ENCODE measurements at places on chromosomes 6 and 20.

DNA sequence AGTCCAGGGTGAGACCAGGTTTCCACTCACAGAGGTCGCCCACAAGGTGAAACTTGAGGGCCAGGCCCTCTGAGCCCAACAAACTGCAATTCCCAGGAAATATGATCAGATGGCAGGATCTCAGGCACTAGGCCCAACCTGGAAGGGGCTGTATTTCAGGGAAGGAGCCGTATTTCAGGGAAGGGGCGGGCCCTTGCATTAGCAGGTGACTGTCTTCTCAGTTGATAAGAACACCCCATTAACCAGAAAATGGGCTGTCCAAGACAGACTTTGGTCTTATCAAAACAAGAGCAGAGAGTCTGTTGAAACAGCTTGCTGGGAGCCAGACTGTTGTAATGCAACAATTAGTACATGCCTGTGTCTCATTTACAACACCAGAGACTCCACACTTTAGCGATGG, 10.9 kb upstream of the BNIP5 start:
- no peak for DNase-seq

DNA sequence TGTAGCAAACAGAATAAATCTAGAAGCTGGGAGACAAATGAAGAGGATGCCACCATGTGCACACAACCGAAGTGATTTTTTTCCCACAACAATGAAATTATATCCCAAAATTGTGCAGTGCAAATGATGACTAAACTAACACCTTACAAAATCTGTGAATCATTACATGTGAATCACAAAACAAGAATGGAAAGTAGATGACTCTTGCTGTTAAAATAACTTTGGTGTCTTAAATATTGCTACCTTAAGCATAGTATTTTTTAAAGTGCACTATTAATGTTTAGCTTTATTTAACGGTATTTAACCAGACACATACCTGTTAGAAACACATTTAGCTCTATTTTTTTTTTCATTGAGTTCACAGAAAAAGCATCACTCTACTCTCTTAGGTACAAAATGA, 190.8 kb downstream of the TBC1D32 start:
- no peak for DNase-seq

GRCh38 chr20:58327211-58327610, 17.7 kb downstream of the RAB22A start:
- no peak for DNase-seq

DNA sequence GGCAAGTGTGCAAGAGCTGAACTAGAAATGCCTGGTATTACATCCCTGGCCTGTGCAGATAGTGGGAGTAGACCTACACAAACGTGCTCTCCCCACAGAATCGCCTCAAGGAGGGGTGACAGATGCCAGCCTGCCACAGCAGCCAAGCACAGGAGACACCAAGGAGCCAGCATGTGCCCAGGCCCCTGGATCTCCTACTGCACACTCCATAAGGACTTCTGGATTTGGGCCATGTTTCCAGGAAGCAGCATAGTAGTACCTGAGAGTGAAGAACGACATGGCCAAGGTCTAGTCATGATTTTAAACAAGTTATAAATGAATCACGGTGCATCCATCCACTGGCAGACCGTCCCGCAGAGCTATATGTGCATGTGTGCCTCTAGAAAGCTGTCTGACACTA, 232.2 kb downstream of the SYNDIG1 start:
- DNase-seq: no peak

GRCh38 chr20:39785252-39785917, 823.2 kb downstream of the DHX35 start:
- DNase-seq: no peak

GRCh38 chr6:136161950-136162349, 88.2 kb downstream of the MTFR2 start:
- DNase-seq: no peak

GRCh38 chr20:38892091-38892981, 33.9 kb upstream of the FAM83D start:
- DNase-seq: no peak

DNA sequence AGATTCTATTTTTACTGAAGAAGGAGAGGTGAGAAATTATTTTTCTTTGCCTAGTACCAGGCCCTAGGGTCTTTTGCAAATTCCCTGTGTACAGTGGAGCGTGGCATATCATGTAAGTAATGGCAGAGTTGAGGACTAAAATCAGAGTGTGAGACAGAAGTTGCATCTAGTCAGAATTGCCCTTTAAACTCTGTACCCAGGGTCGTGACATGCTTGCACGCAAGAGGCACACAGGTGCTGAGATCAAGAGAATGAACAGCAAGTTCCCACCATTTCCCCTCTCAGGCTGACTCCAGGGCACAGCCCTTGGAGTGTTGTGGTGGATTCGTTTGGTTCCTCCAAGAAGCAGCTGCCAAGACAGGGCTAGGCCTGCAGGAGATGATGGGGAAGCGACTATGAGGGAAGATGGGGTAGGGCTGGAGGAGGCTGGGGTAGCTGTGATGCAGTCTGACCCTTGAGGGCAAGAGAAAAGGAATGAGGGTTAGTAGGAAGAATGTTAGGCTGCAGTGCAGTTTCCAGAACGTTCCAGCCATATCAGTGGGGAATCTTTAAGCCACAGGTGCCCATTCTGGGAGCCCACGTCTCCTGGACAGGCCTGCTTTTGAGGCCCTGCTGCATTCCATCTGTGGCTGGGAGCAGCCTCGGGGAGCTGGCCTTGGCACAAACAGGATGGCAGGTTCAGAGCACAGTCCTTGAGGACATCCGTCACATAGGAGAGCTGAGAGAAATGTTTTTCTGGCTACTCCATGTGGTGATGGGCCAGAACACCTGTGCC, 6.9 kb downstream of the NELFCD start:
- DNase-seq: no peak

DNA sequence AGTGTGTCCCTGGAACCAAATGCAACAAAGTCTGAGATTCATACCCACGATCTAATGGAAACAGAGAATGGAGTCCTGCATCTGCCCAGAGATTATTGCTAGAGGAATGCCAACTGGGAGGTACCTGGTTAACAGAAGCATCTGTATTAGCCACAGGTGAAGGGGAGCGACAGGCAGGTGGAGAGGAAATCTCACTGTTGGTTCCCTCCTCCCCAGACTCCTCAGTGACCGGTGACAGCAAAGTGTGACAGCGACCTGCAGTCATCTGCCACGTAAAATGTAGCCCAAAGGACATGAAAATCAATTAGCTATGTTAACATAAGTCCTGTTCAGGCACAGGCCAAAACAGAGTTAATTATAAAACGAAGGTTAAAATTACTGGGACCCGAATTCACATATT, 336.6 kb downstream of the SYNE1 start:
- no peak for DNase-seq

GRCh38 chr6:104532462-104532861, 327.3 kb downstream of the HACE1 start:
- no peak for DNase-seq

DNA sequence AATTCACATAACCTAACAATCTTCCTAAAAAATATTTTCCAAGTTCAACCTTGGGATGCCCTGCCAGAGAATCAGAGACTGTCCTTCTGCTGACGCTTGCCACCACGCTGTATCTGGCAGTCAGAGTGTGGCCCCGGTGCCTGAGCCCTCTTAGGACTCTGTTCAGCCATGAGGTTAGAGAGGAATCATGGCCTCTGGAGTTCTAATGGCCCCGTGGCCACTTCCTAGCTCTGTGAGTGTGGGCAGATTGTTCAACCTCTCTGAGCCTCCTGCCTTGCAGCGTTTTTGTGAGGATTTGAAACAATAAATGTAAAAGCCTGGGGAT, 2.2 kb downstream of the BPHL start:
- no peak for DNase-seq

- DNase-seq: no peak
Observed at GRCh38 chr6:118992186-118992795, 57.3 kb upstream of the MCM9 start.

- DNase-seq: no peak
Observed at GRCh38 chr20:26208296-26209091, 511.8 kb upstream of the ZNF337 start.

GRCh38 chr6:38215651-38216311, 396.3 kb downstream of the ZFAND3 start:
- DNase-seq: no peak

- peak; percentile 54 for DNase-seq
Observed at GRCh38 chr20:46051556-46052308, 22.7 kb downstream of the SLC12A5 start.

GRCh38 chr6:16391451-16391912, 153.1 kb downstream of the GMPR start:
- no peak for DNase-seq

DNA sequence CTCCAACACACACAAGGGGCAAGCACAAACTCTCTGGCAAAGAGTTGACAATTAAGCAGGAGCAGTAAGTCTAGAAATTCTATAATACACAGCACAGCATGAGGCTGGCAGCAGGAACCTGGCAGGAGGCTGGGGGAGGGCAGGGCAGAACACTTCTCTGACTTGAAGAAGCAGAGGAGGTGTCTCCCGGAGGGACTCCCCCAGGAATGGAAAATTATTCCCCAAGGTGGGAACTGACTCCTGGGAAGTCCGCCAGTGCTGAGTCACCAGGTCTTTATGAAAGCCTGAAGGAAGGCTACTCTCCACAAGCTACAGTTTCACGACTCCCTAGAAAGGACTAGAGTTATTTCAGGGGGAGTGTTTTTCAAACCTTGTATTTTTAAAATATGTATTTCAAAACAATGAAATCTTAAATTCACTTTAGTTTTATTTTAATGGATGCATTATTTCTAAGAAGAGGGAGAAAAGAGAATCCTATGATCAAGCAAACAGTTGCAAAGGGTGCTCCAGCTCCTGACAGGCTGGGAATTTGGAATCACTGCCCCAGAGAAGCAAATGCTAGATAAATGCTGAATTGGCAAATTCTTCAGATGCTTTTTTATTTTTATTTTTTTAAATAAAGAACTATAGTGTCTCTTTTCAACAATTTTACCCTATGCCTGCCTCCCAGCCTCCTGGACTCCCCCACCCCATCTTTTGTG, 192.8 kb downstream of the LY86 start:
- DNase-seq: no peak

DNA sequence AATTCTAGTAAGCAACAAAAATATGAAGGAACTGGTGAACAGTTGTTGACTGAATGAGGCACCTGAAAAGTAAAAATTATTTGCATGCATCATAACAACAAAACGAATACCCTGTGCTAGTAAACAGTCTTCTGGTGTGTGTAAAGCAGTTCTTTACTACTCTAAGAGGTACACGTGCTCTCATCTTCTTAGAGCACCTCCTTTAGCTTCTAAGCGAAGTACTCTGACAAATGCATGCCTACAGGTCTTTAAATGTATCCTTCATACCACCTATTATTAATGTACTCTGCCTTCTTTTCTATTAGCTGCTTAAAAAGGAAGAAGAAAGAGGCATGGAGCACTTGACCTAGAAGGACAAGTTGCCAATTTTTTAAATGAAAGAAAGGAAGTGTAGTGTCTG, 32.2 kb upstream of the MYB start:
- no peak for DNase-seq

DNA sequence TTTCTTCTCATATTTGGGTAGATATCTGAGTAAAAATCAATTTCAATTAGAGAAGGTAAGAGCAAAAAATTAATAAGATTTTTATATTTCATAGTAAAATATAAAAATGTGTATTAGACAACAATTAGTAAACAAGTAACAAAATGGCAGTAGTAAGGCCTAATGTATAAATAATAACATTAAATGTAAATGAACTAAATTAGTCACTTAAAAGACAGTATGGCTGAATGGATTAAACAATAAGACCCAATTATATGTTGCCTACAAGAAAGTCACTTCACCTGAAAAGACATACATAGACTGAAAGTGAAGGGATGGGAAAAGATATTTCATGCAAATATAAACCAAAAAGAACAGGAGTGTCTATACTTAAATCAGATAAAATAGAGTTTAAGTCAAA, 147.6 kb downstream of the TRMT11 start:
- no peak for DNase-seq

- DNase-seq: peak; percentile 4
Observed at GRCh38 chr6:33668914-33669313, 42.6 kb downstream of the UQCC2 start.

DNA sequence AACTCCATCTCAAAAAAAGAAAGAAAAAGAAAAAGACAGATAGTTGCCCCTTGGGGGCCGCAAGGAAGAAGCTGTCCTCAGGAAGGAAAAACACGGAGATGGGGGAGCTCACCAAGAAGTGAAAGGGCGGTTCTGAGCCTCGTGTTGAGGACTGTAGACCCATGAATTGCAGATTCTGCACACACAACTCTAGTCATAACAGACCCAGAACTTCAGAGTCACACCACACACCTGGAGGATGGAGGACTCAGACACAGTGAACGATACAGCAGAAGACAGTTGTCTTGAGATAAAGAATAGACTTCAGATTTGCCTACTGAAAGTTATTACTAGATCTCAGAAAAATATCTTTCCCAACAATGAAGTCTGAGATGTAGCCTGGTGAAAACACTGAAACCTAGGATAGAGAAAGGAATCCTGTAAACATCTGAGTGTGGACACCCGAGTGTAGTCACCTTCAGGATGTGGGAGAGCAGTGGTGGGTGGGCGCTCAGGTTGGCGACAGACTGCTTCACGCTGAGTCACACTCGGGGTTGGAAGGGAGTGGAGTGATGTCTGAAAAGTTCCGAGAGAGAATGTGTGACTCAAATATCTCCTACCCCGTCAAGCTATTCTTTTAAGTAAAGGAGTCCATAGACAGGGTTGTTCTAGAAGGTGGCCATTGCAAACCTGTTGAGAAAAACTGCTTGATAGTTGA, 88.1 kb downstream of the MAP3K4 start:
- DNase-seq: no peak

DNA sequence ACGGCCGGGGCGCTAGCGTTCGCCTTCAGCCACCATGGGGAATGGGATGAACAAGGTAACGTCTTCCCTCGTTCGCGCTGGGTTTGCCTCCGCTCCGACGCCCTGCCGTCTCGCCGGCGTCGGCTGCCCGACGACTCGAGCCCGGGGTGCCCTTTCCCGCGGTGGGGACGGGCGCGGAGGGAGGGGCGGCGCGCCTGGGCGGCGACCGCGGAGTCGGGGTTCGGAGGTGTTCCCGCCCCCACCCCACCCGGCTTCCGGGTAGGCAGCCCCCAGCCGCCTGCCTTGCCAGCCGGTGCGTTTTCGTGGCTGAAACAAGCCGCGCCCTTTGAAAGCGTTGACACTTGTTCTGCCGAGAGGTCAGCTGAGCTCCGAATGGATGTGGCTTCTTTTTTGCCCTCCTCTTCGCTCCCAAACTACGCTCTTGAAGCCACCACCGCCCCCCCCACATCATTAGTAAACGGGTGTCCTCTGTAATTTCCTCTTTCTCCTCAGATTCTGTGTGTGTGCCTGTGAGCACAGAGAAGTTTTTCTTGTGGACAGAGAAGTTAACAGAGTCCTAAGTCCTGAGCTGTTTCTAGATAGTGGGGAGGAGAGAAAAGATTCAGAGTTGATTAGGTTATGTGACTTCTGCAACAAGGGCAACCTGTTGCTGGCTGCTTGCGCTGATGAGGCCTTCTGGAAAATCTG, 362 bp downstream of the DUSP22 start:
- DNase-seq: no peak

- no peak for DNase-seq
Observed at GRCh38 chr6:142326540-142326939, 24.7 kb downstream of the ADGRG6 start.

DNA sequence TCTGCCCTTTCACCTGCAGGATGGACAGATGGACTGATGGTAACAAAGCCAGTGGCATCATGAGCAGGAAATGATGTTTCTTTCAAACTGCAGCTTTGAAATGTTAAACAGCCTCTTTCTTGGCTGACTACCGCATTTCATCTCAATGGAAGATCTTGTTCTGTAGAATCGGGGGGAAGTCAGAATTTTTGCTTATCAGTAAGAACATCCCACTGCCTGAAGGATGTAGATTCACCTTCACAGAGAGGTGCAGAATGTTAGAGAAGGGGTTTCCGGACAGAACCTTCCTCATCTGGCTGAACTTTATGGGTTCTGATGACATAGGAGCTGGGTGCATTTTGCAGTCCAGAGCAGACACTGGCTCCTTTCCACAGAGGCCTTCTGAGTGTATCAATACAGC, 32.7 kb downstream of the GGTLC1 start:
- no peak for DNase-seq

Data from NCI-H2081 (cell line).